Activated T-helper 17 cell treated with anti-CD3 and anti-CD28 coated beads, Interleukin-2, amount 50 U/mL, for 72 hours (primary cell): ENCODE measurements at places on chromosomes 6 and 20.

DNA sequence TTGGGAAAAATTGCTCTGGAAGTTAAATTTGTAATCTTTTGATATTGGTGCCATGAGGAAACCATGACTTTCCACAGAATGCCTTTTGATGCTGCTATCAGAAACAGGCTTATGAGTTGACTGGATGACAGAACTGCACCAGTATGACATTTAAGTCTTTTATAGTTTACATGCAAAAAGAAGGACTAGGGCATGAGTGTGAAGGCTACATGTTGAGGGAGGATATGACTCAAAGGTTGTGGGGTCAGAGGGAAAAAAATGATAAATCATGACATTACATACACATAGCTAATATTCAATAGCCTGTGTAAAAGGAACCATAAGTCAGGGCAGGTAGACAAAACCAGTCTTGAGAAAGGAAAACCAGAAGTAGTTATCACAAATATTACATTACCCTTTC, 182.2 kb downstream of the COL12A1 start:
- ATAC-seq = no peak

DNA sequence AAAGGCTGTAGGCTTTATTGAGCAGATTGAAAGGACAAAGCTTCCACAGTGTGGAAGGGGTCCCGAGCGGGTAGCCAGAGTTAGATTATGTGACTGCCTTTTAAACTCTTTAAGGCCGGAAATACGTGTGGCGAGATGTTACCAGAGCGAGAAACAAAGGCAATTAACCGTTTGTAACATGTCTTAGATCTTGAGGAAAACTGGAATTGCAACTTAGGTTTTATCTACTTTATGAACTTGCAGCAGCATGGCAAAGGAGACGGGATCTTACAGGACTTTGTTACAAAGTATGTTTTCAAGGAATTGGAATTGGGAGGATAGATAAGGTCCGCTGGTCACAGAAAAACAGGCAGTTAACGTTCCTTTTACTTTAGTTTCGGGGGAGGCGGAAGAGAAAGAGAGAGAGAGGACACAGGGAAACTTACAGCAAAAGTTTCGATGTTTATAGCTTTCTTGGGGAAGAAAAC, 594.7 kb upstream of the ADGRB3 start:
- no peak for ATAC-seq

DNA sequence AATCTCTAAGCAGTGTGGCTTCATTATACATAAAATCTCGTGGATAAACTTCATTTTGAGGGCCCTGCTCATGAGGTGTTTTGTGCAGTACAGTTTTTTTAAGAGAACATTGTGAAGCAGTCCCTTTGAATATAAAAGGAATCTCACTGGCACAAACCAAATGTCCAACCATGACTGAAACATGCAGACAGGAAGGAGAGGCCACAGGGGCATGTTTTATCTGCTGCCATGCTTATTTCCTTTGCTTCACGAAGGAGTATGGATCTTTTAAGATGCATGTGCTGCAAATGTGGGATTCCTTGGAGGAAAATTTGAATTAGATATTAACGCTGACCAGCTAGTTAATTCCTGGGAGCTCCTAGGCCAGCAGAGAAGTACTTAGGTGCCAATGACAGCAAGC, 192.3 kb downstream of the DST start:
- ATAC-seq = no peak

DNA sequence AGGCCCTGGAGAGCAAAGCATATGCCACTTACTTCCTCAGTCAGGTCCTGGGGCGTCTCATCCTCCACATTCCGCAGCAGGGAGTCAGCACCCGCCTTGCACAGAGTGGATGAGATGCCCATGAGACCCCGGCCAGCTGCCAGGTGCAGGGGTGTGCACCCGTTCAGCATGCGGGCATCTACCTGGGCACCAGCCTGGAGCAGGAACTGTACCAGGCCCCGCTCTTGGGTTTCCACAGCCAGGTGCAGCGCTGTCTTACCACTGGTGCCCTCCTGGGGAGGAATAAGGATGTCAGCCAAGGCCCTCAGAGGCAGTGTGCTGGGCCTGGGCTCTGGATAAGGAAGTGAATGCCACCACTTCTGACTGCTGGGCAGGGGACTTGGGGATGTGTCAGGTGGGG, 2.7 kb upstream of the SLC35B2 start:
- ATAC-seq = no peak
